ENCODE measurements at places on chromosomes 6 and 20. TPM values are rescaled to one million over a fixed set of nuclear protein-coding genes. Genes with fewer than 3 reads are reported as not detected.

The MGME1 gene
- 12.8 TPM for total RNA-seq

The DSP gene
- 1,306 TPM for total RNA-seq

The CCDC170 gene
- total RNA-seq, result 0.04 TPM

- ATAC-seq, result no peak
Observed at GRCh38 chr6:11248974-11249761, 16.7 kb upstream of the NEDD9 start.

- ATAC-seq, result no peak
Observed at GRCh38 chr6:120735641-120736040, 598.6 kb downstream of the TBC1D32 start.

DNA sequence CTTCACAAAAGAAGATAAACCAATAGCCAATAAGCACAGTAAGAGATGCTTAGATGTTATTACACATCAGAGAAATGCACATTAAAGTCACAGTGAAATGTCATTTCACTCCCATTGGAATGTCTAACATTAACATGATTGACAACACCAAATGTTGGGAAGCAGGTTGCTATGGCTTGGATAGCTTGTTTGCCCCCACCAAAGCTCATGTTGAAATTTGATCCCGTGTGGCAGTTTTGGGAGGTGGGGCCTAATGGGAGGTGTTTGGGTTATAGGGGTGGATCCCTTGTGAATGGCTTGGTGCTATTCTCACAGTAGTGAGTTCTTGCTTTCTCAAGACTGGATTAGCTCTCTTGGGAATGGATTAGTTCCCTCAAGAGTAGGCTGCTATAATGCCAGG, 44.8 kb downstream of the MRAP2 start:
- ATAC-seq, result no peak

DNA sequence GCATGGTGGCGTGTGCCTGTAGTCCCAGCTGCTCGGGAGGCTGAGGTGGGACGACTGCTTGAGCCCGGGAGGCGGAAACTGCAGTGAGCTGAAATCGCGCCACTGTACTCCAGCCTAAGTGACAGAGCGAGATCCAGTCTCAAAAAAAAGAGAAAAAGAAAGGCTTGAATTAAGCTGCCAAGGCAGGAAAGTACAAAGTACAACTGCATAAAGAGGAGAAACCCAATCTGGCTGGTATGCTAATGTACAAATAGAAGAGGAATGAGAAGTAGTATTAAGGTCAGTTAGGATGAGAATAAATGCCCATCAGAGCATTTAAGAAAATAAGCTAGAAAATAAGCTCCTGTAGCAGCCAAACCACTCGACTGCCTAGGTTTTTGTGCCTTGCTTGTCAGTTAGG, 23.1 kb upstream of the RPN2 start:
- no peak for ATAC-seq

DNA sequence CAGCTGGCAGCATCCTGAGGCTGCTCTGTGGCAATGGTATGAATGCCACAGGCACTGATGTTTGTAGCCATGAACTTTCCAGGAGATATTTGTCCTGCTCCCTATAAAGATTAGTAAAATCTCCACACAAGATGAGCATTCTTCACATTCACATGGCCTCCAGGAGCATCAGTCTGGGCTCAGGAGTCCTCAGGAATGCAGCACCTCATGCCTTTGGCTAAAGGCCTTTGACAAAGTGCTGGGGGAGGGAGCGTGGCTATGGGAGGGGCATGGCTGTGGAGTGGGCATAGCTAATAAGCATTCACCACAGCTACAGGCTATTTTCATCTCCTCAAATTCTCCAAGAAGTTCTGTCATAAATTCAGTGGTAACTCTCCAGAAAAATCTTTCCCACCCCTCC, 90.5 kb upstream of the LY86 start:
- no peak for ATAC-seq

All from esophagus mucosa (tissue), 1 donor.